ENCODE measurements at places on chromosomes 2 and 18. TPM values are rescaled to one million over a fixed set of nuclear protein-coding genes. Genes with fewer than 3 reads are reported as not detected.

Gene CDCA7
- total RNA-seq: 89.0 TPM

Gene IL37
- total RNA-seq: not detected

Gene MAP2
- total RNA-seq: 0.16 TPM

Gene SPC25
- 42.1 TPM for total RNA-seq

Gene CACNB4
- 0.14 TPM for total RNA-seq

- peak; percentile 19 for DNase-seq
Observed at GRCh38 chr2:19883486-19883885, 18.3 kb downstream of the TTC32 start.

GRCh38 chr2:11482473-11483035 is 16.6 kb upstream of the E2F6 start:
- DNase-seq: peak; percentile 7

DNA sequence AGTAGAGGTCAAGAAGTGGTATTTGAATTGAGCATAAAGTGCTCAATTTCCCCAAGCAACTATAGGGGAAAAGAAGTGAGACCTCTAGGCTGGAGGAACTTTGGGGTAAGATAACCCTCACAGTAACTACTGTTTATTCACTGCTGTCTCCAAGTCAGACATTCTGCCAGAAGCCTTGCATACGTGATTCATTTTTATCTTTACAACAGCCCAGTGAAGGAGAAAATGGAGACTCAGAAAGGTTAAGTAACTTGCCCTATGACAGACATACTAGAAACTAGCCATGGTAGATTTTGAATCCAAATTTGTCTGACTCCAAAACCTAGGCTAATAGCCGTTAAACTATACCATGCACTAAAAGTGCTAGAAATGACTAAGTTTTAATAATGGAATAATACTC is 28.4 kb downstream of the DNAJC10 start:
- DNase-seq: no peak

GRCh38 chr2:45724335-45724734 is 72.9 kb downstream of the PRKCE start:
- no peak for DNase-seq

DNA sequence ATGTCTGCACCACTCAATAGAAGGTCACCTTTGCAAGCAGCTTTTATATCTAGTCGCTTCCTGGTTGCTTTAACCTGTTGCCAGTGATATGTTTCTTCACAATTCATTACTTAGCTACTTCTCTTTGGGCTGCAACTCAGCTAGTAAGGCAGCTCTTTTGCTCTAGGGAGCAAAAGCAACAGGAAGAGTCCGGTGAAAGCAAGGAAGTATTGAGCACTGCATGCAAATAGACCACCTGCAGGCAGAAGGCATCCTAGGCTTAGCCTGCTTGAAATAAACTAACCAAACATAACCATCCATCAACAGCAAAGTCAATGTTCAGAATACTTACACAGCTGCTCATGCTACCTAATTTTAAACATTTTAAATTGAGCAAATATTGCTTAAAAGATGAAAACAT is 529.2 kb upstream of the LINC00305 start:
- DNase-seq: no peak

DNA sequence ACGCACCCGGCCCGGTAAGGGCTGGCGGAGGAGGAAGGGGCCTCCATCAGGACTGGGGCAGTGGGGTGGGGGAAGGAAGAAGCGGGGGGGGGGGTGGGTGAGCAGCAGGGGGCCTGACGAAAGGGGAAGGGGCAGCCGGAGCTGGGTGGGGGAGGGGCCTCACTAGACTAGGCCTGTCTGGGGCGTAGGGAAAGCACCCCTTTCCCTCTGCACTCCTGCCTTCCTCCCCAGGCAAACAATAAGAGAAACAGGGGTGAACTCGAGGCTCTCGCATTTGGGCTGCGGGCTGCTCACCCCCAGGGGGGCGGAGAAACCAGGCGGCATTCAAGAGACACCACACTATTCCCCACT is 82.7 kb upstream of the POMC start:
- no peak for DNase-seq
